Fibroblast of villous mesenchyme (primary cell): ENCODE measurements at places on chromosomes 1 and 21. TPM values are rescaled to one million over a fixed set of nuclear protein-coding genes. Genes with fewer than 3 reads are reported as not detected.

PRAMEF26 gene
- total RNA-seq: not detected in 2 replicates

OLIG2 gene
- not detected in 2 replicates for total RNA-seq

KANK4 gene
- total RNA-seq: not detected in 2 replicates

LCE1D gene
- not detected in 2 replicates for total RNA-seq

ESPN gene
- not detected in 2 replicates for total RNA-seq

USH2A gene
- under 0.01 TPM in 2 replicates for total RNA-seq

C1QB gene
- not detected in 2 replicates for total RNA-seq

LMOD1 gene
- 44.1 and 50.1 TPM in 2 replicates for total RNA-seq

PACC1 gene
- total RNA-seq: 8.1 and 11.2 TPM in 2 replicates

PAX7 gene
- not detected in 2 replicates for total RNA-seq

SPRR3 gene
- total RNA-seq: not detected in 2 replicates
